ENCODE measurements at places on chromosomes 5 and 9.

GRCh38 chr5:9903801-9904200 lies 273.6 kb upstream of the TAS2R1 start:
- no peak for DNase-seq

GRCh38 chr5:111973961-111974360 lies 217.0 kb upstream of the NREP start:
- DNase-seq: no peak

GRCh38 chr5:147190331-147190730 lies 44.5 kb upstream of the STK32A start:
- DNase-seq: no peak

DNA sequence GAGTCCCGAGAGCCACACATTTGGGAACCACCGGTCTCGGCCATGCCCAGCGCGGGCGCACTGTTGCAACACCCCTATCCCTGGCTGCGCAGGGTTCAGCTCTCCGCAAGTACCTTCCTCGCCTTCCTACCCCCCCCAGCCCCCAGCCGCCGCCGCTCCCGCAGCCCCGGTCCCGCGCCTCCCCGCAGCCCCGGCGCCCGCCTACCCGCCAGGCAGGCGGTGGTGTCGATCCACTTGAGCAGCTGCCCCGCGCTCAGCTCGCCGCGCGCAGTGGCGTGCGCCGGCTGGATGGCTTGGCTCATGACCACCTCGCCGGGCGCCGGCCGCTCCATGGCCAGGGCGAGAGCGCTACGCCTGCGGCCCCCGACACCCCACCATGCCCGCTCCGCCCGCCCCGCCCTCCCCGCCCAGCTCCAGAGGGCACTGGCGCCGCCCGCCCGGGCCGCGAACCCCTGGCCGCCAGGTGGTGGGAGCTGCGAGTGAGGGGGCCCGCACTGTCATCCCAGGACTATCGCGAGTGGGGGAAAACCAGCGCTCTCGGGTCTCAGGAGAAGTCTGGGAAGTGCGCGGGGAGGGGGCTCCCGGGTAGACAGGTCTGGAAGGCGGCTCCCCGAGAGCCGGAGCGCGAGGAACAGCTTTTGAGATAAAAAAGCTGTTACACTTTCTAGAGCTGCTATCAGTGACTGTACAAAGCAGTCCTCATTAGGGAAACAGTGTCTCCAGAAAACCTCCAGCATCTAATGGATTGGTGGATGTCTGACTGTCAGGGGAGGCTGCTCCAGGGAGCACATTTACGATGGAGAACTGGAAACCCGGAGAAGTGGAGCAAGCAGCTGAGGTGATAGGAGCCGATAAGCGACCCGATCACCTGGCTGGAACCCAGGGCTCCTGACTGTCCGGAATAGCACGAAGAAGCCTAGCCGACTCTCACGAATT lies at the start of gene ACOT12:
ACOT12 (minus strand) TSS at position 352 of the 936 bp plus-strand sequence; CDS start at position 332, 20 bp downstream.
- DNase-seq: no peak

- no peak for DNase-seq
Observed at GRCh38 chr5:75457691-75458090, 53.7 kb downstream of the CERT1 start.

- no peak for DNase-seq
Observed at GRCh38 chr5:71011194-71011792, 13.8 kb downstream of the NAIP start.

DNA sequence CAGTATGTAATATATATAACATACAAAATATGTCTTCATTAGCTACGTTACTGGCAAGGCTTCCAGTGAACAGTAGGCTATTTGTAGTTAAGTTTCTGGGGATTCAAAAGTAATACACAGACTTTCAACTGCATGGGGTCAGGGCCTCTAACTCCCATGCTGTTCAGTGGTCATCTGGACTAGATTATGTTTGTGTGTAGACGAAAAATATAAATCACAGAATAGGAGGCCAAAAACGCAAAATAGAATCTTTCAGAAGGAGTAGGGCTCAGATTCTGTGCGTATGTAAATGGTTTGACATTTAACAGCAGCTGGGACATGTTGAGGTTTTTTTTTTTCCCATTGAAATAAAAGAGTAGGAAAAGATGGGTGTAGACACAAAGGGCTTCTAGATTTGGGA lies 1048.7 kb upstream of the WWC1 start:
- no peak for DNase-seq

GRCh38 chr5:79772651-79773050 lies 83.0 kb downstream of the CMYA5 start:
- no peak for DNase-seq

DNA sequence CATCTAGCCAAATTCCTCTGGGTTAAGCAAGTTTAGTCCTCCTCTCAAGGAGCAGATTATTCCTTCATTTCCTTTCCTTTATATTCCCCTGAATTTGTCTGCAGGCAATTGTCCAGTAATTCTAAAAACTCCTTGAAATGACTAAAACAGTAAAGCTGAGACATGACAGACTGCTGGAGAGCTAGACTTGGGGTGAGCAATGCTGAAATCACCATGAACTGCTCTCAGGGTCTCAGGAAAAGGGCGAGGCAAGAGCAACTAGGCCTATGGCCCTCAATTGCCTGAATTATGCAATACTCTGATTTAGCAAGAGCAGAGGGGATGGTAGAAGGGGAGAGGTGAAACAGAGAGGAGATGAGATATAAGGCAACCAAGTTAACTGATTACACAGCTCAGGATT lies 172.9 kb upstream of the NREP start:
- no peak for DNase-seq

GRCh38 chr5:151758141-151758429 lies 346 bp downstream of the ATOX1 start:
- DNase-seq: no peak

DNA sequence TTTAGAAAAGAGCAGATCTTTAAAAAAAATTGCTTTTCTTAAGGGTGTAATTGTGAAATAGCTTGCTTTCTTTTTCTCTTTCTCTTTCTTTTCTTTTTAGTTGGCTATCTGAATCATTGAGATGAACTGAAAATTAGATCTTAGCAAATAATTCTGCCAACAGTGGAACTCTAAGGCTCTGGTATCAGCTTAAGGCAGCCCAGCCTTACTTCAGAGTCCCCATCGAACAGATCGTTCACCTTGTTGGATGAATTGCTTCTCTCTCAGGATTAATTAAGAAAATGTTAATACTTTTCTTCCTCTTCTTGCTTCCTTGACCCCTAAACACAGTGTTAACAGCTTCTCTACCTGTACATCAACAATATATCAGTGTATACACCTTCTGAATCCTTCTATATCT lies 92.1 kb downstream of the ZCCHC7 start:
- DNase-seq: no peak

- DNase-seq: no peak
Observed at GRCh38 chr5:142080248-142080647, 28.3 kb upstream of the NDFIP1 start.

GRCh38 chr9:6946583-6947166 lies 188.9 kb downstream of the KDM4C start:
- no peak for DNase-seq

DNA sequence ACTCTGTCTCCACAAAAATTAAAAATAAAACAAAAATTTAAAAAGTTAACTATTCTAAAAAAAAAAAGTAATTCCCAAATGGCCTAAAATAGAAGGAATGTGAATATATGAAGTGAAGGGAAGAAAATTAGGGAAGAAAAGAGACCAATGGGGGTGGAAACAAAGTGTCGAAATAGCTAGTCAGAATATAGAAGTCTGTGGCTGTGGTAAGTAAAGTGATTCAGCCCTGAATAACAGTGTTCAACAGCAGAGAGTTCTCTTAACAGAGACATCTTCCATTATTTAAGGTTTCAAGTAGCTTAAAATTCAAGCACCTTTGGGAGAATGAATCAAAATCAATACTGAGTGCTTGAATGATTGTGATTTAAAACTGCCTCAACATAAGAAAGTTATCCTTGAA lies 51.7 kb downstream of the LPAR1 start:
- no peak for DNase-seq

DNA sequence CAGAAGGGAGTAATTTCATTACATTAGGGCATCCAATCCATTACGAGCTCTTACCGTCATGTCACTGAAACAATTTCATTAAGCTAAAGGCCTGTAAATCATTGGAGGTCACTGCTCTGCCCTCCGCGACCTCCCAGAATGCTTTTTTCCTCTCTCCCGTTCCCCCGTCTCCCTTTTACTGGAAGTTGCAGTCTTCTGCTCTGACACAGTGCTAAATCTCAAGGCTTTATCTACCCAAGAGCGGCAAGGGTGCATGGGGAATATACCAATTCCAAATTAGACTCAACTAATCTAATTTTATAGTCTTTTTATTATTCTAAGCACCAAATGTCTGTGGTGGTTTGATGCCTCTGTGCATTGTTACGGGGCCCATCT lies 265.7 kb upstream of the PANK3 start:
- no peak for DNase-seq

- no peak for DNase-seq
Observed at GRCh38 chr5:131505237-131505908, 129.7 kb downstream of the RAPGEF6 start.

- no peak for DNase-seq
Observed at GRCh38 chr9:127682351-127683136, 24.2 kb upstream of the CFAP157 start.

- no peak for DNase-seq
Observed at GRCh38 chr5:51544031-51544785, 161.0 kb downstream of the ISL1 start.

GRCh38 chr9:117245175-117245829 lies 169.6 kb downstream of the ASTN2 start:
- DNase-seq: no peak

DNA sequence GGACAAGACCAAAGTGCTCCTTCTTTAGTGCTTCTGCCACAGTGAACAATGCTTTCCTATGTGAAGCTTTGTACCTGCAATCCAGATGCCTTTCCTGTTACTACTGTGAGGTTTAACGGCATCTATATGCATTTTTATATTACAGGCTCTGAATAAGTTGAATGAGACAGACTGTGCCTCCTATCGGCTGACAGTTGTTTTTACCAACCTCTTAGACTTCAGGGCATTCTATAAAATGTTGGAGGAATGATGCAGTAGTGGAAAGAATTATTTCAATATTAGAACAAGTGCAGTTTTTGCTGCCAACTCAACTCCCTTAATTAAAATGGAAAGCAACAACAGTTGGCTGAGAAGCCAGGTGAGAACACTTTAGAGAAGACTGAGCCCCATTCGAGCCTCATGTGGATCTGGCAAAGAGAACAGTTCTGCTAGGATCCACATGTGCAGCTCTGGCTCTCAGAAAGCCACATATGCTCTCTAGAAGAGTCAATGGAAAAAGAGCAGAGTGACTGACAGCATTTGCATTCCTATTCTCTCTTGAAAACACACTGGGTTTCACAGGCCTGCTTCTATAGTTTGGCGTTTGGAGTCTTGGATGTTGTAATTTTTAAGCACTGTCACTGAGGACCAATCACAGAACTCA lies 147.5 kb downstream of the LURAP1L start:
- DNase-seq: no peak

DNA sequence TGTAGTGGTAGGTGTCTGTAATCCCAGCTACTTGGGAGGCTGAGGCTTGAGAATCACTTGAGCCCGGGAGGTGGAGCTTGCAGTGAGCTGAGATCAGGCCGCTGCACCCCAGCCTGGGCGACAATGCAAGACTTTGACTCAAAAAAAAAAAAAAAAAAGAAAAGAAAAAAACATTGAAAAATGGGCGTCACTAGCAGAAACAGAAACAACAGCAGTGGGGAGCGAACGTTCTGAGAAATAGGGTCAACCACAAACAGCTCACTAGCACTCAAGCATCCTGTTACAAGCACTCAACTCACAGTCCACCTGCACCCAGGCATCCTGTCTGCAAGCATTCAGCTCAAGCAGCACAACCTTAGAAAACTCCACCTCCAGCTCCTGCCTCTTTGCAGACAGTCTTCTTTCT lies 17.2 kb downstream of the TRIM14 start:
- no peak for DNase-seq

GRCh38 chr9:131477816-131478419 lies 24.8 kb upstream of the POMT1 start:
- no peak for DNase-seq

DNA sequence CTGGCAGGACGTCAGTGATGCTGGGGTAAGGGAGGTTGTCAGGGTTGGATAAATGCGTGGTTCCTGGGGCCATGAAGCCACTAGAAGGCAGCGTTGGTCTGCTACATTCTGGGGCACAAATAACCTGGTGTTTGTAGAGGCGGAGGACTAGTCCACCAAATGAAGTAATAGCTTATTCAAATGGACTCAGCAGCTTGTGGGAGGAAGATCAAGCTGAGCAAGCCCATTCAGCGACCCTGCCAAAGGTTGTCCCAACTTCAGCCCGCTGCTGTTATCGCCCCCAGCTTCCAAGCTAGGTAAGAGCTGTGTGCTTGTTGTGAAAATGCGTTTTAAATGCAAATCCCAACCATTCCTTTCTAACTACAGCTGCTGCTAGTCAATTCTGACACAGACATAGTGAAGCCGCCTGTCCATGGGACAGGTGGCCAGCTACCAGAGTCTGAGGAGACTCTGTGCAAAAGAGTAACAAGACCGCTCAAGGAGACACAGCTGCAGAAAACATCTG lies 7.6 kb upstream of the FAM240B start:
- DNase-seq: no peak

DNA sequence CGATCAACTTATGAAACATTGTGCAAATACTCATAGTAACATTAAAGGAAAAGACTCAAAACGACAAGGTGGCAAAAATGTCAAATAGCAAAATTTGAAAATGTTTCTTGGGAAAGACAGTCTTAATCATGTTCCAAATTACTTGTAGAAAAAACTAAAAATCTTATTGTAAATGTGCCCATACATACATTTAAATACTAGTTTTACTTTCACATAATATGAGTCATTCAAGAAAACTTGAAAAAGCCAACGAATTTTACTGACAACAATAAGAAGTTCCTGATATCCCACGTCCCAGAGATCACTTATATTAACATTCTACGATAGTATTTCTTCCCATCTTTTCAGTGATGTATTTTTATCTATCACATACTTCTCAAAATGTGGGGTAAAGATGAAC lies 13.7 kb downstream of the MLLT3 start:
- no peak for DNase-seq

GRCh38 chr5:174920906-174921550 lies 196.6 kb downstream of the MSX2 start:
- DNase-seq: no peak

- DNase-seq: no peak
Observed at GRCh38 chr9:134942788-134943184, 25.1 kb upstream of the FCN1 start.

DNA sequence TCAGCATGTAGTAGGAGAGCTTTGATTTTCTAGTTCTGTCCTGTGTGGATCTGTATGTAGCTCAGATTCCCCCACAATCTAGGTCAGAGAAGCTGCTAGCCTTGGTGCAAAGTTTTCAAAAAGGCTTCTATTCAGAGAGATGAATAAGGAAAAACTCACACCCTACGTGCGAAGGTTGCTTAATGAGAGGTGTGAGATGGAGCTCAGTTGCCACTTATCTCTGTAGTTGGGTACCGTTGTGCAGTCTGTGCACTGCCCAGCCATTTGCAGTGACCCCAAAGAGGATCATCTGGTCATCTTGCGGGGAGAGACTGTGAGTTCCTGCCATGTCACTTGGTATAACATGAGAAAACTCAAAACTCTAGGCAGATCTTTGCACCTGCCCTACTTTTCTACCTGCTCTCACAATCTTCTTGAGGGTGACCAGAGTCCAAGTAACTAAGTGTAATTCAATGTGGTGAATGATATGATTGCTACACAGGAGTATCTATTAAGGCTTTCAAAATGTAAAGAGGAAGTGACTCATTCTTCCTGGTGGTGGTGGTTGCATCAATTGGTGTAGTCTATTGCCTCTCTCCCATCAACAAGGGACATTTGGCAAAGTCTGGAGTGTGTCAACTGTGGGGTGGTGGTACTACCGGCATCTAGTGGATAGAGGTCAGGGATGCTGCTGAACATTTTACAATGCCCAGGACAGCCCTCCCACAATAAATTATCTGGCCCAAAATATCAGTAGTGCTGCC lies 65.2 kb downstream of the TMC1 start:
- no peak for DNase-seq

Data from activated CD8-positive, alpha-beta memory T cell treated with anti-CD3 and anti-CD28 coated beads for 48 hours (primary cell).